ENCODE measurements at places on chromosomes 1 and 21.

- DNase-seq = no peak
Measured at GRCh38 chr1:84143796-84144565, at the start of gene PRKACB. Gene PRKACB, plus strand, starts transcription at chr1:84144271. Its CDS starts 91 bp downstream, at chr1:84144362.

DNA sequence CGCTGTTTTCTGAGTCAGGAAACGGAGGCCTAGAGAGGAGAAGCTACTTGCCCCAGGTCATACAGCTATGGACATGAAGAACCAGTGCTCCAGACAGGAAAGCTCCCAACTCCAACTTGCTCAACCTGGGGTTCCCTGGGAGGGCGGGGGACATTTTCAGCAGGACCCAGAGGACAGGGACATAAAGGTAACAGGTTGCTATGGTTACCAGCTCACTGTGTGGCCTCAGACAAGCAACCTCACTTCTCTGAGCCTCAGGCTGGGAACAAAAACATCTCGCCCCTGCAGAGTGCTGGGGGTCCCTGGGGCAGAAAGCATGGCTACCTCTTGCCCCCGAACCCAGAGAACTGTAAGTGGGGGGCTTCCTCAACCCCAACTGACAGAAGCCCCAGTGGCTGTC, 16.1 kb downstream of the FBXO2 start:
- DNase-seq = no peak

GRCh38 chr1:110062612-110063011, 7.9 kb downstream of the ALX3 start:
- no peak for DNase-seq

DNA sequence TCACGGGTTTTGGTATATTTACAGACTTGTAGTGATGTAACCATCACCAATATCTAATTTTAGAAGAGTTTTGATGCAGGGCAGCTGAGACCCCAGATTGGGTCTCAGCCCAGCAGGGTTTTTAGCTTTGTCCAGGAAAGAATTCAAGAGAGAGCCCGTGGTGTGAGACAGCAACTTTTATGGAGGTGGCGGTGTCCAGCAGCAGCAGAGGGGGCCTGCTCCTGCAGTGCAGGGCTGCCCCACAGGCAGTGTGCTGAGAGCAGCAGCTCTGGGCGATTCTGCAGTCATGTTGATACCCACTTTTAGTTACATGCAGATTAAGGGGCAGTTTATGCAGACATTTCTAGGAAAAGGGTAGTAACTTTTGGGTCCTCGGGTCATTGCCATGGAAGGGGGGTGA, 1.8 kb upstream of the EPHX1 start:
- no peak for DNase-seq

DNA sequence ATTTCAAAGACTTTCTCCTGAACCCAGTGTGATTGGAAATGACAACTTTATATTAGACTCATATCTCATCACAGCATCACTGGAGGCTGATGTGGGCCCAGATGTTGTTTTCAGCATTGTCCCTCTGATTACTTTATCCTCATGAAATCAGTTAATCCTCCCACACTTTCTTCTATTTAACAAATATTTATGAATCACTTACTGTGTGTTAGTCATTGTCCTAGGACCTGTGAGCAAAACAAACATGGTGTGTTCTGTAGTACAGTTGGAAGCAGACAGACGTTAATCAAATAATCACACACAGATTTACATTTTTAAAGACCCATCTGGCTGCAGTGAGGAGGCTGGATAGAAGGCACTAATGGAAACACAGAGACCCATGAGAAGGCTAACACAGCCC, 383.7 kb downstream of the PRDM2 start:
- DNase-seq = no peak

DNA sequence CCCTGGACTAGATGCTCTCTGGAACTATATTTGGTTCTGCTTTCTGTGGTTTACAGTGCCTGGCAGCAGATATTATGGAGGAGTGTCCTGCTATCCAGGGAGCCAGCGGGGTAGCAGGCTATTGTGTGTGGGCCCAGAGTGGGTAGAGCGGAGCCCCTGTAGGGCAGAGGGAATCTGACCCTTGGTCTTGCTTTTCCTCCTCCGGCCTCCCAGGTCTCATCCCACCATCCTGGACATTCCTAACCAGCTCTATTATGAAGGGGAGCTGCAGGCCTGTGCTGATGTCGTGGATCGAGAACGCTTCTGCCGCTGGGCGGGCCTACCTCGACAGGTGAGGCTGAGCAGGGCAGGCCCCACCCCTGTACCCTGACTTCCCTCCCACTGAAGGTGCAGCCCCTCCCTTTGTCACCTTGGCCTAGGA, 9.1 kb downstream of the RHOC start:
- DNase-seq = no peak

GRCh38 chr1:185610954-185611353, 123.2 kb upstream of the HMCN1 start:
- DNase-seq = no peak

DNA sequence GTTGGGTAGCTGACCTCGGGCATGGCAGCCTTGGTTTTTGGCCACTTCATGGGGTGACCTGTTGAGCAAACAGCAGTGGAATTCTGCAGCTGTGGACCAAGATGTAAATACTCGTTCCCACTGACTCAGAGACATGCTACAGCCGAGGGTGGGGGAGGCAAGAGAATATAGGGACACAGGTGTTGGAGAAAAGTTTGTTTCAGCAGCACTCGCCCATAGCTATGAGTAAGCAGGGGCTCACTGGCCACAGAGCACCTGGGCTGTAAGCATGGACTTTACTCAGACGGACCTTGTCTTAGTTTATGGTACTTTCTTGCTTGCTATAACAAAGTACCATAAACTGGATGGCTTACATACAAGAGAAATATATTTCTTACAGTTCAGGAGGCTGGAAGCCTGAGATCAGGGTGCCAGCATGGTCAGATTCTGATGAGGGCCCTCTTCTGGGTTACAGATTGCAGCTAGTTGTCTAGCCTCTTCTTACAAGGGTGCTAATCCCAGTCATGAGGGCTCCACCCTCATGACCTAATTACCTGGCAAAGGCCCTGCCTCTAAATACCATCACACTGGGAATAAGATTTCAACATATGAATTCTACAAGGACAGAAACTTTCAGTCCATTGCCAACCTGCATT, 437.2 kb upstream of the DAB1 start:
- DNase-seq = no peak

GRCh38 chr1:13823126-13823880, 123.3 kb downstream of the PRDM2 start:
- no peak for DNase-seq

DNA sequence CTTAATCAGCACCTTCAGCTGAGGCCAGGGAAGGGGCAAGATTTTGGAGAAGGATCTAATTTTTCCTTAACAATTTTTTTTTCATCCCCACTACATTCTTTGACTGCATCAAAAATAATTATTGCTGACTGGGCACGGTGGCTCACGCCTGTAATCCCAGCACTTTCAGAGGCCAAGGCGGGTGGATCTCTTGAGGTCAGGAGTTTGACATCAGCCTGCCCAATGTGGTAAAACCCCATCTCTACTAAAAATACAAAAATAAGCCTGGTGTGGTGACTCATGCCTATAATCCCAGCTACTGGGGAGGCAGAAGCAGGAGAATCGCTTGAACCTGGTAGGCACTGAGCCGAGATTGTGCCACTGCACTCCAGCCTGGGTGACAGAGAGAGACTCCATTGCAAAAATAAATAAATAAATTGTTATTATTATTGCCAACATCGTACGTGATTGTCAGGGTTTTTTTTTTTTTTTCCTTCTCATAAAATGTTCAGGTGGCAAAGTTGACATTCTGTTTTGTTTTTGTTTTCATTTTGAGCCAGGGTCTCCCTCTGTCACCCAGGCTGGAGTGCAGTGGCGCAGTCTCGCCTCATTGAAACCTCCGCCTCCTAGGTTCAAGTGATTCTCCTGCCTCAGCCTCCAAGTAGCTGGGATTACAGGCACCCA, 37.3 kb upstream of the MORC3 start:
- DNase-seq = no peak

GRCh38 chr1:61279570-61279969, 197.2 kb downstream of the NFIA start:
- no peak for DNase-seq

DNA sequence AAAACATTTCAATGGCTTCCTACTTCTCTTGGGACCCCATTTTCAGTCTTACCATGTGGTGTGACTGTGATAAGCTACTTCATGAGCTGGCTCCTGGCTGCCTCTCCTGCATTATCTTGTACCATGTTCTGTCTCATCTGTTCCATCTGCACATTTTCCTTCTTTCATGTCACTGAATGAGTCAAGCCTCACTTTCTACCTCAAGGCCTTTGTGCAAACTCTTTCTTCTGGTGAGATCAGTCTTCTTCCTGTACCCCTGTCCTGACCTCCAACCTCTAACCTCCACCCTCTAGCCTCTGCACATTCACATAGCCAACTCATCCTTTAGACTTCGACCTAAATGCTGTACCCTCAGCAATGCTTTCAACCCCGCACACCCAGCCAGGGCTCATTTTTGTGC, 9.6 kb upstream of the FAM78B start:
- no peak for DNase-seq

DNA sequence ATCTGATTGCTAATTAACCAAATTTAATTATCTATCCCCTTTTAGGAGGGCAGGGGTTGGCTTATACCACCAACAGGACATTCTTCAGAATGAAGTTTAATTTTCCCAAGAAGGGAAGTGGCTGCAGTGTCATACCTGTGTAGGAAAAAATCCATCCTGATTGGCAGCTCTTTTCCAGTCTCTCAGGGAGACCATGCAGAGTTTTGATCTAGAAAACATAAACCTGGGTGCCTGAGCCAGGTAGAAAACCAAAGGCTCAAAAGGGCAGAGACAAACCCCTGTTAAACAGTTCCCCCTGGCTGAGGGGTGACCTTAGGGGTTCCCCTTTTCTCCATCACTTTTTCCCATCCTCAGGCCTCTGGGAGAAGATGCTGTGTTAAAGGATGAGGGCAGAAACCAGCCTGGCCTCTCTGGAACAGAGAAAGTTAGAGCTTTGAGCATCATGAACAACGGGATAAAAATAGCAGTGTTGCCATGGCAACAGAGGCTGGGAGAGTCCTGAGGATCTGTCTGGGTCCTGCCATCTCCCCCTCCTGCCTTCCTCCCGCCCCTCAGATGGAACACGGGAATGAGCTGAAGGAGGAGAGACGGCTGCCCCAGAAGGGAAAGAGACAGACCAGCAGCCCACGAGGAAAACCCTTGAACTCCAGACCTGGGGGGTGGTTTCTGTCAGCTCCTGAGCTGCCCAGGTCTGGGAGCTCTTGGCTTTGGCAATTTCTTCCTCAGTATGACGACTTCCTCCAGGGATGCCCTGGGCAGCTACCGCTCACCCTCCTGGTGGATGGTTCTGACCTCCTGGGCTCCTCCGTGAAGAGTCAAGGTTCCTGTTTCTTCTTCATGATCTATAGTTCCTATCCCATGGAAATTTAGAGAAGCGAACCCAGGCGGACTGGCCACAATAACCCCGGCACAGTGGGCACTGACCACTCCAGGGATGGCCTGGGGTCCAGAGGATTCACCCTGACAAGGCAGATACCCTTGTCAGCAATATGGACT, 14.0 kb upstream of the LEMD1 start:
- no peak for DNase-seq

DNA sequence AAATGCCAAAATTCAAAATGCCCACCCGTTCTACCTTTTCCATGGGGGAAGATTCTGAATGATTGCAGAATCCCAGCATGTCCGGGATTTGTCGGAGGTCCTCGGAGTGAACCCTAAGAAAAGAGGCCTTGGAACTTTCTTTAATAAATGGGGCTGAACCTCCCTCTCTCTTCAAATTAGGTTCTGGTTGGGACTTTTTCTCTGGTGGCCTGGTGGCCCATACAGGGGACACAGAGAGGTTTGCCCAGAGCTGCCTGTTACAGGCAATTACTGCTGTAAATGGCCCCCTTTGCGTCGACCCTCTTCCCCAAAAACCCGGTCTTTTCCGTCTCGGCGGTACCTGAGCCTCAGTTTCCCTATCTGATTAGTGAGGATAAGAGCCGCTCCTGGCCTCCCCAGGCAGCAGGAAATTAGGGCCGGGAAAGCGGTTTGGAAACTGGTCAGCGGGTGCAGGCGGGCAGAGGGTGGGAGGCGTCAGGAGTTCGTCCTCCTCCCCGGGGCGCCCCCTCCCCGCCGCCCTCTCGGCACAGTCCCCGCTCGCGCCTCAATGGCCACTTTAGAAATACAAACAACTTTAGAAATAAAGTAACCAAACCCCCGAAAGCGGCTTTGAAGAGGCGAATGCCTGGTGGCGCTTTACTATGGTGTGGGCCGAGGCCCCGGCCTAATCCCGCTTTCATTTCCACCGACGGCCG, 15.6 kb downstream of the PAX7 start:
- no peak for DNase-seq

GRCh38 chr1:200428482-200429205, 18.8 kb upstream of the ZNF281 start:
- no peak for DNase-seq

GRCh38 chr1:209305221-209305954, 278.1 kb upstream of the CAMK1G start:
- DNase-seq = no peak

Measured in activated T-cell treated with anti-CD3 and anti-CD28 coated beads for 48 hours (primary cell).